ENCODE measurements at places on chromosomes 12 and 14.
A peak's percentile ranks its signal among the peaks of the same experiment; 100 is the strongest.

- no peak for DNase-seq
These were observed 24.3 kb downstream of the NCOR2 start for GRCh38 chr12:124543052-124543589.

- DNase-seq, result peak; percentile 79
These were observed 12.2 kb downstream of the CTDSP2 start for GRCh38 chr12:57834086-57834876.

DNA sequence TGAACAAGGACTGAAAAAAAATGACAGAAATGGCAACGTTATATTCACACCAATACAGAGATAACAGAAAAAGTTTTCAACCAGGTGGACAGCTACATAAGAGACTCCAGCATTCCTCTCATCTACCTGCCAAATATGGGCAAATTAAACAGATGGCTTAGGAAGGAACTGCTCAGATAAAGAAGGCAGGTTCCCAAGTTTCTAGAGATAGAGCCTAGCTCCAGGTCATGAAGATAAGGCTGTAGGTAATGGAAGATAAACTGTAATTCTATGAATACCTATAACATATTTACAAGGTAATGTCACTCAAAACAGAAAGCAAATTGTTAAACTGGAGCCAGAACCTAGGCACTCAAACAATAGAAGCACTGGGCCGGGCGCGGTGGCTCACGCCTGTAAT lies 42.5 kb downstream of the GIT2 start:
- DNase-seq, result no peak

DNA sequence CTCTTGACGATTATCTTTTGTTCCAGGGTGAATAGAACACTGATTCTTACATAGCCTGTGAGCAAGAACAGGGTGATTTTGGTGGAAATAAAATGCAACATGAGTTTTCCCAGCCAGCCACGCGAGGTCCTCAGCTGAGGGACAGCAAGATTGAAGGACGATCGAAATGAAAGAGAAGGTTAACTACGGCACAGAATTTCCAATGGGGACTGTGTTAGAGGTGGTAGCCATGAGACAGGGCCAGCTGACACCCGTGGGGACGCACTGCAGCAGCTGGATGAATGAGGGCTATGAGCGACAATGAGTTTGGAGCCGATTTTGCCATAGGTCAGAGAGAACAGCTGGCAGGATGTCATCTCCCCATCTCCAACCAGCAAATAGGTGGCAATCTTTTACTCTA lies 243.4 kb upstream of the PELI2 start:
- peak; percentile 11 for DNase-seq

DNA sequence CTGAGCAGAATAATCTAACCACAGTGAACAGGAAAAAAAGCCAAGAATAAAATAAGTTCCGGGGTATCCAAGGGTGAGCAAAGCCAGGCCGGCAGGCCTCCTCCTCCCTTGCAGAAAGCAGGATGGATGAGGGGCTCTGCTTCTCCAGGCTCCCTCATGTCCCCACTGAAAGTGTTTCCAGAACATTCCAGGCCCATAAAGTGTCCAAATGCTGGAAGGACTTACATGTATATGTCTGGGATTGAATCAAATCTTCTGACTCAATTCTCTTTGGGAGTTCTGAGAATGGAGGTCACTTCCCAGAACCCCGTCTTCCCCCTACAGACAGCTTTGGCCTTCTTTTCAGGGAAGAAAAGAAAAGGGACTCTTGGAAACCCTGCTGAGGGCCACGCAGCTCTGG lies 25.0 kb upstream of the BDKRB1 start:
- DNase-seq, result no peak

- peak; percentile 24 for DNase-seq
These were observed 116.4 kb downstream of the NTN4 start for GRCh38 chr12:95674163-95674562.

DNA sequence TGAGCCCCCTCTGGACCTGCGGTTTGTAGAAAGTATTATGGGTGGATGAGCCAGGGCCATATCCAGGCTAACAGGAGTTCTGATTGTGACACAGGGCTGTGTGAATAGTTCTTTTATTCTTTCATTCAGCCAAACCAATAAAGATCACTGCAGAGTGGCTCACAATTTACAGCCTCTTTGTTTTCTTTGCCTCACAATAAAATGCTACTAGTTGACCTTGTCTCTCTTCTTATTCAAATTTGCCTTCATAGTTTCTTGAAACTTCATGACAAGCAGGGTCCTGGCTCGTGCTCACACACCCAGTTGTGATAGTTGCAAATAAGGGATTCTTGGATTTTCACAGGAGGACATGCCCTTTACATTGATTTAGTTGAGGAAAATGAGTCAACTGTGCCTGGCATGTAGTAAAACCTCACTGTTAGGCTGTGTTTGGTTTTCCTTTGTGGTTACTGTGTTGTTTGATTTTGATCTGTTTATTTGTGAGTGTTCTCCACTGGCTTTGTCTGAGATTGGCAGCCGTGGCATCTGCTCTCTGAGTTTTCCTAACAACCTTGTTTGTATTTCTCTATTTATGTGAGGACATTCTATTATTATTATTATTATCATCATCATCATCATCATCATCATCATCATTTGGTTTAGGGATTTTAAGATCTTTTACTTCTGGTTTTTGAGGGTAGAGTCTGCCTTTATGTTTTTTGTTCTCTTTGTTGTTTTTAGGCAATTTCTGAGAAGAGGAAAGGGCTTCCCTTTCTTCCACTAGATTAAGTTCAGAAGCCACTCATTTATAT lies 2.7 kb upstream of the KRT6B start:
- no peak for DNase-seq

Measured in RPMI8226 (cell line).